ENCODE measurements at places on chromosomes 4 and X.
A peak's percentile ranks its signal among the peaks of the same experiment; 100 is the strongest.

- DNase-seq, result no peak
Measured at GRCh38 chrX:155262970-155263754, 1.1 kb downstream of the RAB39B start.

DNA sequence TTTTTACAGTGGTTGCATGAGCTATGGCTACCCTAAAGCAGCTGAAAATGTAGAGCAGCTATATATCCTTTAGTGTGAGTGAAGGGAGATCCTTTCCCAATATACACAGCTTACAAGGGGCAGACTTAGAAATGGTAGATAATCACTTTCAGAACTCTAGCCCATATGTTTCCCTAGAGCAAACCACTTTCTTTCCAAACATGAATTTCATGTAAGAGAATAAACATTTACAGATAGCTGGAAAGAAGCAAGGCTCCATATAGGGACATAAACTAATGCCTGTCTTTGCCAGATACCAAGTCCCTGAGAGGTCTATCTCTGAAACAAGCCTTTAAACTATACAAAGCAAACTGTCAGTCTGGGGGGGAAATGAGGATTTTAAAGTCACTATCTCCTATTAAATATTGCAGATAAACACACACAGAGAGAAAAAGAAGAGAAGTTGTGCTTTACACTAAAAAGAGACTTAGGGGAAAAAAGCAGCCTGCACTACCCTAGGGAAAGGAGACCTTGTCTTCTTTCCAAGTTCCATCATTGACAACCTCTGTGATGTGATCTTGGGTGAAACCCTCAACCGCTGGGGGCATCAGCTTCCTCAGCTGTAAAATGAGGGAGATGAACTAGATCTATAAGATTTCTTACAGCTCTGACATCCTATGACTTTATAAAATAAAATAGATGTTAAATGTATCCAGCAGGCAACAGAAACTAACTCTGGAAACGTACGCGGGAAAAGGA is 73.6 kb downstream of the TMEM156 start:
- DNase-seq, result no peak

DNA sequence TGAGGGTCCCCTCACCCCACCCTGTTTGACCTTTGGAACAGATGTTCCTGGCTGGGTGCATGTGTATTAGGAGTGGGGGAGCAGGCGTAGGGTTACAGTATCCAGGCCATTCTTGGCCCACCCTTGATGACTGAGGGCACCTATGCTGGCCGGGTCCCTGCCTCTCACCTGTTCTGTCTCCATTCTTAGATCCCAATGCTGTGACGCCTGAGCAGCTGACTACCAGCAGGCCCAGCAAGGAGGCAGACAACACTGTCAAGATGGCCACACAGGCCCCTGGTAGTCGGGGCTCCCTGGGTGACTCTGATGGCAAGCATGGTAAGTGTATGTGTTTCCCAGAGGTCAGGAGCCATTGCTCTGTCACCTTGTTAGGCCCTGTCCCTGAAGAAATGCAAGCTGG is 10.9 kb downstream of the EFNB1 start:
- DNase-seq, result no peak

- DNase-seq, result no peak
Measured at GRCh38 chrX:9420275-9421265, 44.3 kb upstream of the TBL1X start.

GRCh38 chr4:87258677-87259076 is 38.3 kb upstream of the KLHL8 start:
- DNase-seq, result no peak

- no peak for DNase-seq
Measured at GRCh38 chr4:20194123-20195013, 57.3 kb upstream of the SLIT2 start.

DNA sequence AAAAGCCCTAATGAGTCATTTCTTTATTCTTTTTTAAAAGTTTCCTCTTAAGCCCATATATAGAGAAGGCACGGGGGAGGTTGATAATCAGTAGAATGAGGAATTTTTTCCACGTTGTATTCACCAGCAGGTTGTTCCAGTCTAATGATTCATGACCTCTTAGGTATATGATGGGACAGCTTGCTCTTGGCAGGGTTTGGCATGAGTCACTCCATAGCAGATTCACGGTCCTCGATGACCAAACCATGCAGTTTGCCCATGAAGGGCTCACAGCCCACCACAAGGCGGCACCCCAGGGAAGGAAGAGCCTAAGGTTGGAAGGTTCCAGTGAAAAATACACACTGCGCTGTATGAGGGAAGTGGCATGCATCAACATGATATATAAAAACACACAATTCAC is 623.8 kb upstream of the DIPK2B start:
- DNase-seq, result peak; percentile 0

GRCh38 chr4:38139187-38139586 is 179.0 kb downstream of the PTTG2 start:
- DNase-seq, result no peak

GRCh38 chr4:160981083-160981482 is 1182.7 kb downstream of the FSTL5 start:
- no peak for DNase-seq

DNA sequence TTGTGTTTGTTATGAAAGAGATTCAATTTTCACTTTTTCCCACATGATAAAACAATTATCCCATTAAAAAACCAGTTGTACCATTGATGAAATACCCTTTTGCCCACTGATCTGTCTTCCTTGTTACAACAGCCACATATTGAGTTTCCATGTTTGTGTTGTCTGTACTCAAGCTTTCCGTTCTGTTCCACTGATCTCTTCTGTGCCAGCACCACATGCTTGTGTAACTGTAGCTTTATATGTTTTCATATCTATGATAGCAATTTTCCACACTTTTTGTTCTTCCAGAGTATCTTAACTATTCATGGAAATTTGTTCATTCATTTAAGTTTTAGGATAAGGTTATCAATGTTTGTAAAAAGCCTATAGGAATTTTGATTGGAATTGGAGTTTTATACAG is 24.3 kb upstream of the RELL1 start:
- no peak for DNase-seq

GRCh38 chr4:74944354-74944793 is 11.5 kb downstream of the PARM1 start:
- no peak for DNase-seq

DNA sequence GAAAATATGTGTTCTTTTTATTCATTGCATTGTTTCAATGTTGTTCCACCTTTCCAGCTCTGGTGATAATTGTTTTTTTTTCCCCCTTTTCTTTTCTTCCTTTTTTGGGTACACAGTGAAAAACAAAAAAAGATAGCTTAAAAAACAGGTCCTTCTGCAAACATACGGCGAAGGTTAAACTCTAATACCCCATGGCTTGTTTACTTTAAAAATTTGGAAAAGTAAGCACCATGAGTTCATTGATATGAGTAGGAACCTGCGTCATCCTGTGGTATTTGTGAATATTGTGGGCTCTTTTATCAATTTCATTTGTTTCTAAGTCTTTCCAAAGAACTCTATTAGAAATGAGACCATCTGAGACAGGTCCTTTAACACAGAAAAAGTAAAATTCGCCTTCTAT is 123.5 kb downstream of the CHRNA9 start:
- no peak for DNase-seq

- DNase-seq, result no peak
Measured at GRCh38 chr4:814312-814850, 11.5 kb downstream of the CPLX1 start.

DNA sequence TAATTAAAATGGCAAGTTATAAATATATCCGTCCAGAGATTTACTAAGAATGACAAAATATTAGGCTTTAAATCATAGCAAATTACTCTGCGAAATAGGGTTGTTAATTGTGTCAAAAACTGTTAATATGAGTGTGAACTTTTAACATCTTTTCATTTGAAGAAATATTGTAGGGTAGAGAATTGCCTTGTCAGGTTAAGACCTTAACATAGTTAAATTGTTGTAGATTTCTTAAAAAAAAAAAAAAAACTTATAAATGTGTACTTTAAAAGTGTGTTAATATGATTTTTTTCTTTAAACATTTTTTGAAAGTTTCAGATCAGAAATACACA is 107.7 kb upstream of the TLR2 start:
- DNase-seq, result no peak

- peak; percentile 53 for DNase-seq
Measured at GRCh38 chr4:114077610-114078009, 98.2 kb upstream of the ARSJ start.
